Non-pigmented ciliary epithelial cell (primary cell): ENCODE measurements at places on chromosomes 6 and 20.

DNA sequence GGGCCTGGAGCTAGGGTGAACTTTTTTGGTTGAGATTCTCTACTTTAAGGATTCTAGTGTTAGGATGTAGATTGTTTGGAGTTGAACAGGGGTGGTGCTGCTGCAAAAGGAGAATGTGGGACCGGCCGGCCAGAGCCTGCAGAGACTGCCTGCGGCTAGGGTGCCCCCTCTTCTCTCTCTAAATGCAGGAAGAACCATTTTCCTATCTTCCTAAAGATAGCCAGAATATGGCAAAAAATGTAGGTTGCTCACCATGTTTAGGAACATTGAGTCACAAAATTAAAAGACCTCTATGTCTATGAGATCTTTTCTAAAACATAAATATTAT is 39.5 kb downstream of the BICRAL start:
- no peak for DNase-seq

DNA sequence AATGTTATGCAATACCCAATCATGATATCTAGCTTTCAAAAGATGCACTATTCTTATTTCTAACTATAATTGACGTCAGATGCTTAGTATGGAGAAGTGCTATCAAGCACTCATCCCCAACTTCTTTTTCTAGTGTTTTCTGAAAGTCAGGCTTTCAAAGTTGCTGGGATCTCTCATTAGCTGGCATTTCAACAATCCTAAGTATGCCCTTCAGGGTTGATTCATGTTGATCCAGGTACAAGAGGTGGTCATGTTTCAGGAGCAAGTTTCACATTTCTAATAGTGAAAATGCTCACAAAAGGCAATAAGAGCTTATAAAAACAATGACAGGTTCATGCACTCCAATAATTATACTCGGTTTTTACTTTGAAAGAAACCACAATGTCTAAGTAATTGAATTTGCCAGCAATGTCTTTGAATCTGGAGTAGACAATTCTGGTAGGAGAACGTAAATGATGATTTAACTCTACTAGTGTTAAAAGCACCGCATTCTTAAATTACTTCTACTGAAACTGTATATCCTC is 193.7 kb upstream of the KHDRBS2 start:
- no peak for DNase-seq

DNA sequence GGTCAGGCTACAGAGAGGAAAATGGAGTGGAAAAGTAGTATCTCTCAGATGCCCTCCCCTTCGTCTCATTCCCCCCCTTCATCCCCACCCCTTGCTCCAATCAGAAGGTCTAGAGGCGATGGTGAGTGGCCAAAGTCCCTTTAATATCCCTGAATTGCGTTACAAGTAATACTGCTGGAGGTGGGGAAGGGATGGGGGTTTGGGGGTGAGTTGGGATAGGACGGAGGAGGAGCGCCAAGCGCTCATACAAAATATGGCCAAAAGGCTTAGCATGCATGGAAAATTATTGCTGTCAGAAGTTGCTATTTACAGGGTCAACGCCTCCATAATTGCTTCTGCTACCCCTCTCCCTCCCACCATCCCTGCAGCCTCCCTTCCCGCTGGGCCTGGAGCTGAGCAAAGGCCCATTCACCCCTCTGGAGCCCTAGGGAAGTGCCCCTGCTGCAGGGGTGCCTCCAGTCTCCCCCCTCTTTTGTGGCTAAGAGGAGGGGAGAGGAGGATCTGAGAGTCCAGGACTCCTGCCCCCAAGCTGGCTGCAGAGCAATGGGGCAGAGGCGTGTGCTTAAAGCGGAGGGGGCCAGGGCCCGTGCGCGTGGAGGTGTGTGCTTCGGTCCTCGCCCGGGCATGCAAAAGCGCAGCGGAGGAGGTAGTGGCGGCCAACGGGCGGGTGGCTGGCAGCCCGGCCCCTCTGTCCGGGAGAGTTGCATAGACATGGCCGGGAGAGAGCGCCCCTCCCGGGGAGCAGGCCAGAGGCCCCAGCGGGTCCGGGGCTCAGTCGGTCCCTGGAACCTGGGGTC is 8.7 kb upstream of the SRXN1 start:
- DNase-seq = no peak

DNA sequence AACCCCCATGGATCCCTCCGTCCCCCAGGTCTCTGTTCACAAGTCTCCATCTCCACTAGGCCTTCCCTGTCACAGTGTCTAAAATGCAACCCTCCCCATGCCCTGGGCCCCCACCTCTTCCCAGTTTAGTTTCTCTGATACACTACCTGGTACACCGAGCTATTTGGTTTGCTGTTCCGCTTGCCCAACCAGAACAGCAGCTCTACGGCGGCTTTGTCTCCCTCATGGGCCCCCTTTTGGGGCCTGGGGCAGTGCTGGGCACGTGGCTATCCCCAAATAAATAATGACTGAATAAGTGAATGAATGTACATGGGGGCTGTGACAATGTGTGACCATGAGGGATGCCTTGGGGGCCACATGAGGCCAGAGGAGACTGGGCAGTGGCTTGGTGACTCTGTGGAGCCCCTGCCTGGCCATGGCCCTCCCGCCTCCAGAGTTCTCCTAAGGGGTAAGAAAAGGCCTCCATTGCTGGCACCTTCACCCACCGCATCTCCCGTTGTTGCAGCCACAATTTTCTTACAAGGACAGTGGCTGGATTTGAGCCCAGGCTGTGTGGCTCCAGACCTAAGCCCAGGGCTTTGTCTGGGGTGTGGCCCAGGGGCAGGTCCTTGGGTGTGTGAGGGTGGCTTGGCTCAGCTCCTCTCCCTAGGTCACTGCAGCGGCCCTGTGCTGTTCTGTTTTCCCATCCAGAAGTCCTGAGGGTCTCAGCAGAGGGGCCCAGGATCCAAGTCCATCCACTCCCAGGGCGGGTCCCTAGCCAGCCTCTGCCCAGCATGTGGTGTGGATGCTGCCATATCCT is 408.5 kb upstream of the SULF2 start:
- DNase-seq = no peak

DNA sequence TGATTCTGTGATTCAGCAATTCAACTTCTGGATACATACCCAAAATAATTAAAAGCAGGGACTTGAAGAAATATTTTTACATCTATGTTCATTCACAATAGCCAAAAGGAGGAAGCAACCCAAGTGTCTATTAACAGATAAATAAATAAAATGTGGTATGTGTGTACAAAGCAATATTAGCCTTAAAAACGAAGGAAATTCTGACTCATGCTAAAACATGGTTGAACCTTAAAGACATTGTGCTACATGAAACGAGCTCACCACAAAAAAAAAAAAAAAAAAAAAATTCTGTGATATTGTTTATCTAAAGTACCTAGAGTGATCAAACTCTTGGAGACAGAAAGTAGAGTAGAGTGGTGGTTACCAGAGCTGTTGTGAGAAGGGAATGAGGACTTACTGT is 54.8 kb upstream of the TFAP2D start:
- no peak for DNase-seq

GRCh38 chr6:11437824-11438459 is 99.6 kb upstream of the TMEM170B start:
- DNase-seq = no peak

GRCh38 chr20:61631751-61632150 is 379.7 kb downstream of the CDH4 start:
- no peak for DNase-seq

- no peak for DNase-seq
These were observed 16.6 kb downstream of the GJA10 start for GRCh38 chr6:89910902-89911240.

GRCh38 chr20:53061192-53062108 is 89.3 kb downstream of the TSHZ2 start:
- no peak for DNase-seq

GRCh38 chr6:114061116-114061515 is 90.2 kb upstream of the HDAC2 start:
- no peak for DNase-seq
